Activated CD4-positive, CD25-positive, alpha-beta regulatory T cell (primary cell): ENCODE measurements at places on chromosomes 1 and 21.

- DNase-seq: no peak
Measured at GRCh38 chr1:85464497-85465098, 361 bp downstream of the DDAH1 start.

- no peak for DNase-seq
Measured at GRCh38 chr21:38956521-38956855, 150.8 kb downstream of the ETS2 start.

DNA sequence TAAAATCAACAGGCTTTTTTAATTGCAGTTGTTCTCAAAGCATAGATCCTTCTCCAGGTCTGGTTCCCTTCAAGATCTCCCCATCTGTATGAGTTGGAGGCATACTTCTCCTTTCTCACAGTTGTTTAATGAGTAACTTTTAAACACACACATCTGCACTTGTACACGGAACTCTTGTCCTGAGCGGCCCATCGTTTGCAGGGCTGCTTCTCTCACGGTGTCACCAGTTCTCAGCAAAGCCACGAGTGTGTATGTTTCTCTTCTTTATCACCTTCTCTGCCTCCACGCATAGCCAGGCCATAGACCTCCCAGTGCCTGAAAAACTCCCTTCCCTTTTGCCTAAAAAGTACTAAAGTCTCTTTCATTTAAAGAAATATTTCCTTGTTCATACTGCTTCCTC is 68.7 kb upstream of the ROR1 start:
- DNase-seq: no peak

- DNase-seq: no peak
Measured at GRCh38 chr1:34547046-34547674, 207.7 kb upstream of the GJB5 start.

DNA sequence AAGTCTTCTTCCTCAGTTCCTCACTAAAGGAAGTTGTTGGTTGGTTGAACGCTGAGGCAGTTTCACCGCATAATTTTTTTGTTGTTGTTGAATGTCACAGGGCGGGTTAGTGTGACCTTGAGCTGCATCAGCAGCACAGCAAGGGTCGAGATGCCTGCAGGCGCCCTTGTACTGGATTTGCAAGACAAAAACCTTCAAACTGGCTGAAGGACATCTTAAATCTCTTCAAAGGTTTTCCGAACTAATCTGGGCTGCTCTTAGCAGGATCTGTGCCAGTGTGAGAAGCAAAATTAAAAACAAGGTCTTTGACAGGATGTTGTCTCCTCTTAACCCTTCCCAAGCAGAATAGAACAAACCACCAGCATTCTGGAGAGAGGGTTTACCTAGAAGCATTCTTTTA is 59.4 kb downstream of the NRIP1 start:
- no peak for DNase-seq
